Progenitor cell of endocrine pancreas (in vitro differentiated cells): ENCODE measurements at places on chromosomes 6 and 20. TPM values are rescaled to one million over a fixed set of nuclear protein-coding genes. Genes with fewer than 3 reads are reported as not detected.

GRCh38 chr6:77030929-77031674, 432.2 kb downstream of the HTR1B start:
- H3K4me3 ChIP-seq = no peak overlapping the region
- peak overlapping the region; percentile 22 for H3K27ac ChIP-seq
- no peaks in the 10 kb centered on the region for H3K36me3 ChIP-seq
- H3K4me1 ChIP-seq = peaks cover 7% of the 10 kb centered on the region
- DNase-seq = no peak

DNA sequence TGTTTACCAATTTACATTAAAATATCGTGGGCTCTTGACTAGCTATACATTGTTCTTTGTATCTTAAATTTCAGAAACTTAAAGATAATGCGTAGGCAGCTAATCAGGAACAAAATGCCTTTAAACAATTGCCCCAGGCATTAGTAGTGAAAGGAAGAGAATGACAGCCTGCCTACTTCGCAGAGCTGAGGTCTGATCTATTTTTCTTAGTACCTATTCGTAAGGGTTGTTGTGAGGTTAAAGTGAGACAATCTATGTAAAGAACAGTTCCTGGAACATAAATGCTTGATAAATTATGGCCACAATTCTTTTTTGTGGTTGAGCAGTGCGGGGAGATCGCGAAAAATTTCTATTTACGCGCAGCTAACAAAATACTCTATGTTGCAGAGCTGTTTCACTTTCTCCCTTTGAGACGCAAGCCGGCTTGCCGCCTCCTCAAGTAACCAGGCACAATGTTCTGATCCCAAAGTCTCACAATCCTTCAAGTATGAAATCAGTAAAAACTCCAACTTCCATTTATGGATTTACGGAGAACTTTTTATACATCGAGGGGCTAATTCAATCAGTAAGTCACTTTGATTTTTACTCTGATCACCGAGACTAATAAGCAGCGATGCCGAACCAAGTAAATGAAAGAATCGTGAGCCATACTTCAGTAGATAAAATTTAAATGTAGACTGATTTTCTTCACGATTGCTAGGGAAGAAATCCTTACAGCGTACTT, 878 bp upstream of the PNRC1 start:
- H3K4me3 ChIP-seq = peak overlapping the region; percentile 96
- H3K36me3 ChIP-seq = peaks cover 7% of the 10 kb centered on the region
- peak overlapping the region; percentile 100 for H3K27ac ChIP-seq
- peaks cover 15% of the 10 kb centered on the region for H3K4me1 ChIP-seq
- no peaks in the 10 kb centered on the region for H3K27me3 ChIP-seq

DNA sequence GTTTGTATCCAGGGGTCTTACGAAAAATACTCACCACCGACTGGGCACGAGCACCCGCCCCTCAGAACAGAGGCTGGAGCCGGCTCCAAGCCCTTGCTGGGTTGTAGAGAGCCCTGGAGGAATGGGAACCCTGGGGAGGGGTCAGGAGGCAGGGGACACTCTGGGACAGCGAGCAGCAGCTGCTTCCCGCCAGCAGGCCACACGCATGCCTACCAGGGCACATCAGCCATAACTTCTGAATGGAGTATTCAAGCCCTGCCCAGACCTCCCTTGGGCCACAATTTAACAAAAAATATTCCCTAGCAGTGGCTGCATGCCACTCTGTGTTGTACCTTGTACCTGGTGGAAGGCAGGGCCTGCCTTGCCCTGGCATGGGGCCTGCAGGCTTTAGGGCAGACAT, 31.6 kb upstream of the CD93 start:
- DNase-seq = no peak
- peaks cover 59% of the 10 kb centered on the region for H3K27me3 ChIP-seq
- H3K4me3 ChIP-seq = no peak overlapping the region
- no peaks in the 10 kb centered on the region for H3K36me3 ChIP-seq
- H3K27ac ChIP-seq = no peak overlapping the region

GRCh38 chr6:37698264-37699137, 818 bp upstream of the MDGA1 start:
- H3K4me1 ChIP-seq = peaks cover 10% of the 10 kb centered on the region
- H3K4me3 ChIP-seq = peak overlapping the region; percentile 77

The C20orf141 gene
- total RNA-seq = not detected in 2 replicates

The PNPLA1 gene
- total RNA-seq = not detected in 2 replicates

The GCNT2 gene
- total RNA-seq = 8.2 and 12.3 TPM in 2 replicates
